ENCODE measurements at places on chromosomes 6 and 20.

GRCh38 chr20:25287631-25288290 is 39.9 kb downstream of the PYGB start:
- no peak for DNase-seq

GRCh38 chr20:41110930-41111577 is 26.3 kb upstream of the PLCG1 start:
- DNase-seq = no peak

DNA sequence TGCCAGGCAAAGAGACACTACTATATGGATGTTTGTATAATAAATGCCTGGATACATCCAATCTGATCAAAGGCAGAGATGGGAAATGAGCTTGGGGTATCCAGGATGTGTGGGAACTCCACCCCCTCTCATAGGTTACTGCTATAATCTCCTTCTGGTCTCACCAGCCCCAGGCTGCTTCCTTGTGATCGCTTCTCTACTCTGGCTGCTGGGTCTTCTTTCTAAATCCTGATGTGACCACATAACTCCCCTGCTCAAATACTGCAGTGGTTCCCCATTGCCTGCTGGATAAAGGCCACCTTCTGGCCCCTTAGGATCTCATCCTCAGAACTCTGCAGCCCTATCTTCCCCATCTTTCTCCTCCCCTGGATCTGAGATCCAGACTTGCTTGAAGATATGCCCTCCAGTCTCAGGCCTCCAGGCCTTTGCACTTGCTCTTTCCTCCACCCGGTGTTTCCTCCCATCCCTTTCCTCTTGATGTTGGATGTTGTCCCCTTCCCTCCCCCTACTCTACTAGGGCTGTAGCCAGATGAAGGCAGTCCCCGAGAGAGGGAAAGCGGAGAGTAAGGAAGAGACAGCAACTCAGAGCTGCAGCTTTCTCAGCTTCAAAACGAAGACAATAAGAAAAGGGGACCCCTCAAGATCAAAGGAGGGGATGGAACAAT is 828 bp upstream of the XKR7 start:
- DNase-seq = no peak

DNA sequence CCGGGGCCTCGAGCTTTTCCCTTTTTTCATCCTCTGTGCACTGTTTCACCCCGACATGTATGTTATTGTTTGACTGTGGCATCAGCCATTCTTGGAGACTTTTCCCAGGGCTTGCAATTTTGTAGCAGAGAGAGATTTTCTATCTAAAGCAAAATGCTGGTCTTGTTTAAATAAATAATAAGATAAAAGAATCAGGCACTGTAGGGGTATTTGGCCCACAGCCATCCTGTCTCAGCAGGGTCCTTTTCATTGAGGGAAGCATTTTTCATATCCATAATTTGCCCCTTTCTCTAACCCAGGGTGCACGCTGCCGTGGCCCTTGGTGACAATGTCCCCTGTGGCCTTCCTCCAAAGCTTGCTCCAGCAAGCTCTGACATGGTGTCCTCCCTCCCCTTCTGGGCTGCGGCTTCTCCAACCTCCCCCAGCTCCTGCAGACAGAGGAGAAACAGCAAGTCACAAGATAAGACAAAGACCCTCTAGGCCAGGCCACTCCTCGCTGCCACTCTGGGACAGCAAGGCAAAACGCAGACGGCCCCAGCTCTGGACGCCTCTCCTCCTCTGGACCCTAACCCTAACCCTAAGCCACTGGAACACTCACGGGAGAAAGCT is 117.6 kb downstream of the MYLK4 start:
- no peak for DNase-seq

GRCh38 chr6:26122005-26122388 is 34.8 kb downstream of the HFE start:
- DNase-seq = no peak

DNA sequence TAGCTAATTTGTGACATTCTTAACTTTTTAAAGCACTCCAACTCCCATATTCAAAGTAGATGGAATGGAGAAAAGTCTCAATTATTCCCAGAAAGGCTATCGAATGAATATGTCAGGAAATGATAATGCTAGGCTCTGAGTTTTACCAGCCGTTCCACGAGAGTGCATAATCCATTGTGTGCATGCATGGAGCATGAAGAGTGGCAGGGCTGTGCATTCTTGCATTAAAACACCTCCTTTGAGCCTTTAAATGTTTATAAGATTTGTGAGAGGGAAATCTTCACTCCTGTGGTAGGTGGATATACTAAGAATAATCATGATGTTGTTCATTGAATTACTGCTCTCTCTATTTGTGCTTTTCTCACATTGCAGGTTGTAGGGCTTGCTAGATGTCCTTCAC is 178.3 kb downstream of the CARMIL1 start:
- DNase-seq = no peak

Data from T-helper 9 cell (primary cell).